Stimulated activated CD4-positive, alpha-beta T cell treated with anti-CD3 and anti-CD28 coated beads, TNF-alpha, amount 100 ng/mL, for 24 hours (primary cell): ENCODE measurements at places on chromosomes 12 and 14.

DNA sequence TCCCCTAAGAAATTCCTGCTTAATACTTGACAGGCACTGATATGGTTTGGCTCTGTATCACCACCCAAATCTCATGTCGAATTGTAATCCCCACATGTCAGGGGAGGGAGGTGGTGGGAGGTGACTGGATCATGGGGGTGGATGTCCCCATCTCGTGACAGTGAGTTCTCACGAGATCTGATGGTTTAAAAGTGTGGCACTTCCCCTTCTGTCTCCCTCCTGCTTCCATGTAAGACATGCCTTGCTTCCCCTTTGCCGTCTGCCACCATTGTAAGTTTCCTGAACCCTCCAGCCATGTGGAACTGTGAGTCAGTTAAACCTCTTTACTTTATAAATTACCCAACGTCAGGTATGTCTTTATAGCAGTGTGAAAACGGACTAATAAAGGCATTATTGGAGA is 198.0 kb downstream of the FOXN3 start:
- no peak for DNase-seq

DNA sequence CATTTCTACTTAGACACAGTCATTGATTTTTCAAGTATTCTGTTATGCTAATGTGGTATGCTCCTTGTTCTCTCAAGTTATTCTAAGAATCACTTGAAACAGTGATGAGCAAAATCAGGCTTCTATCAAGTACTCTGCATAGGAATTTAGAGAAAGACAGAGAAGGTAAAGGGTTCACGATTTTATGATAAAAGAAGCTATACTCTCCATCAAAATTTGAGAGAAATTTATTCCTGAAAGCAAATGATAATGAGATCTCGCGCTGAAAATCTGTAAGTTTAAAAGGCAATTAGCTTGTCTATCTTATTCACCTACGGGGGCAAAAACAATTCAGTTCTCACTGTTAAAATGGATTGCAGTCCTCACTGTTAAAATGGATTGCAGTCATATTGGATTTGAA is 1404.3 kb upstream of the FLRT2 start:
- no peak for DNase-seq

DNA sequence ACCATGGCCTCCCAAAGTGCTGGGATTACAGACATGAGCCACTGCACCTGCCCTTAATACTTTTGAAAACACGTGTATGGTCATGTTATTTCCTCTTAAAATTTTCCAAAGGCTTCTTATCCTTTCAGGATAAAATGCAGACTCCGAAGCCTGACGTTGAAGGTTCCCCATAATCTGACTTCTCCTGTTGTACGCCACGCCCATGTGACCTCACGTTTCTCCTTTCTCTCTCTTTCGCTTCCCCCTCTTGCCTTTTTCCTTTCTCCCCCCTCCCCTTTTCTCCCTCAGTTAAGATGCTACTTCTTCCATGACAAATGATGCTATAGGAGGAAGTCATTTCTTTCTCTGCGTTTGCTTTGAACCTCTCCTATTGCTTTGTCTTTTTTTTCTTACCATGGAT is 266.0 kb downstream of the FBXL14 start:
- no peak for DNase-seq

DNA sequence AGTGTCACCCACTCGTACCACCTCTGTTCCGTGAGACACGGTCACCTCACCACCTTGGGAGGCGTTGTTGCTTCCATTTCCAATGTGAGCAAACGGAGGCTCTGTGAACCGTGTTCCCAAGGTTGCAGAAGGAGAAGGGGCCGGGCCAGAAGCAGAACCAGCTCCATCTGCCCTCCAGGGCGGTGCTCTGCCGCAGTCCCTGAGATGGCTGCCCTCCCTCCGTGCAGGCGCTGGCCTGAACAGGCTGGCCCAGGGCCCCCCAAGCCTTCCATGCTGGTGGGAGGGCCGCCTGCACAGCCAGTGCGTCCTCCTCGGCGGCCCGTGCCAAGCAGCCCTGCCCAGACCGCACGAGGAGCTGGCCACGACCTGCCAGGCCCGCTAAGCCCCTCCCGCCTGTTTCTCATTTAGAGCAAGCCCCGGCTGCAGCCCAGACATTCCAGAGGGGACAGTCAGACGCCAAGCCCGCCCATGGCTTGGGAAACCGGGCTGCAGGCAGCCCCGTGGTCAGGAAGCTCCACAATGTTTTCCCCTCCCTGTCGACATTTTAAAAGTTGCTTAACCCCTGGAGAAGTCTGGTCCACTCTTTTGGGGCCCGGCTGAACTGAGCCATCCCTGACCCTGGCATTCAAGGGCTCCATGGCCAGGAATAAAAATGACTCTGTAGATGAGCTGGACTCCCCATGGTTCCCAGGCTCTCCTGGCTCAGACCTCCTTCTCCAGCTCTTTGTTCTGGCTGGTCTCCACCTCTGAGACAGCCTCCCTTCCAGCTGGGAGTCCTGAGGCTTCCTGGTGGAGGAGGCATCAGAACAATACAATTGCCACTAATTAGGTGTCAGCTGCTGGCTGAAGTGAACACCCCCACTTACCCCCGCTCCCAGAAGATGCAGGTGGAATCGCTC is 236.0 kb downstream of the BCL11B start:
- no peak for DNase-seq

DNA sequence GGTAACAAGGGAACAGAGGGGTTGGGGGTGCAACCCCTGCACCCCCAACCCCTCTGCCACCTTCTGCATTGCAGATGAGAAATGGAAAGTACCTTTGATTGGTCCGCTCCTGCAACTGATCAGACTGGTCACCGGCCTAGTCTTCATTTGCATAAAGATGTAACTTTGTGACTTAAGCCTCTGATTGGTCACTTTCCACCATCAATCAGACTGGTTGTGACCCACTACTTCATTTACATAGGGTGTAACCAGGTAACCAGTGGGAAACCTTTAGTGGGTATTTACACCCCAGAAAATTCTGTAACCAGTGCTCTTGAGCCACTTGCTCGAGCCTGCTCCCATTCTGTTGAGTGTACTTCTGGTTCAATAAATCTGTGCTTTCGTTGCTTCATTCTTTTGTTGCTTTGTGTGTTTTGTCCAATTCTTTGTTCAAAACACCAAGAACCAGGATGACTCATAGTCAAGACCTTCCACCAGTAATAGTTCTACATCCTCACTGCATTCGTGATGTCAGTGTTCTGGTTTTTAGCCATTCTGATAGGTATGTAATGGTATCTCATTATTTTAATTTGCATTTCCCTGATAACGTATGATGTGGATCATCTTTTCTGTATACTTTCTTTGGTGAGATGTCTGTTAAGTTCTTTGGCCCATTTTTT is 30.8 kb downstream of the LEMD3 start:
- no peak for DNase-seq

GRCh38 chr12:57615637-57616036 is 4.4 kb downstream of the ARHGEF25 start:
- no peak for DNase-seq

DNA sequence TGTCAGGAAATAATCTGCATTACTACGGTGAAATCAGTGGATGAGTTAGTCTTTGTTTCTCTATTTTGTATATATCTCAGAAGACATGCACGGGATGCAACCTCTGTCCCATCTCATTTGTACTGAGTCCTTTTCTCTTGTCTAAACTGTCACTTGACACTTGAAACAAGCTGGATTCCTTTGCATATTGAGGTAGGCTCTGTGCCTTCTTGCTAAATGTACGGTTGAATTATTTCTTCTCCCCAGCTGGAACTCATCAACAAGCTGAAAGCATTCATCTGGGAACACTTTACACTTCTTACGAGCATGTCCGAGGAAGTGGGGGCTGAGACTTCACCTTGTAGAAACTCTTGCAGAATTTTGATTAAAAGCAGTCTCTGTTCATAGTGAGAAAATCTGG is 119.5 kb downstream of the VEZT start:
- DNase-seq, result no peak

DNA sequence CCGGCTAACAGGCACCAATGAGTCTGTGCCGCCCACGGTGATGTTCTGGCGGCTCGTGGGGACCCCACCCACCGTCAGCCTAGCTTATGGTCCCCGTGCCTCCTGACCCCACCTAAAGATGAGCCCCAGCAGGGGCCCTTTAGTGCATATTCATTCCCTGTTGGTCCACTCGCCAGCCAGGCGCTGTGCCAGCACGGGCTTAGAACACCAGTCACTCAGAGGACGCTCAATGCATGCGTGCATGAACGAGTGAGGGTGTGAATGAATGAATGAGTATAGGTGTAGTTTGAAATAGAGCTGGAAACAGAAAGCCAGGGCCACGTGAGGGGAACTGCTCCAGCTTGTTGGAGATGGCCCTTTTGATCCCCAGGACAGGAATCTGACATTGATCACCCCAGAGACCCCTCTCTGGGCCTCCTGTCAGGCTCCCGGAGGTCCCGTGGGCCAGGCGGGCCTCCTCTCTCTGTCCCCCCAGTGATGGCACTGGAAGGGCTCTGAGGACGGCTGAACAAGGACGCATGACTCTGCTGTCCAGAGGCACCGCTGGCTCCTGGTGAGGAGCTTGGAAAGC is 193.9 kb upstream of the C14orf180 start:
- DNase-seq, result no peak
